ENCODE measurements at places on chromosomes 7 and 10.

DNA sequence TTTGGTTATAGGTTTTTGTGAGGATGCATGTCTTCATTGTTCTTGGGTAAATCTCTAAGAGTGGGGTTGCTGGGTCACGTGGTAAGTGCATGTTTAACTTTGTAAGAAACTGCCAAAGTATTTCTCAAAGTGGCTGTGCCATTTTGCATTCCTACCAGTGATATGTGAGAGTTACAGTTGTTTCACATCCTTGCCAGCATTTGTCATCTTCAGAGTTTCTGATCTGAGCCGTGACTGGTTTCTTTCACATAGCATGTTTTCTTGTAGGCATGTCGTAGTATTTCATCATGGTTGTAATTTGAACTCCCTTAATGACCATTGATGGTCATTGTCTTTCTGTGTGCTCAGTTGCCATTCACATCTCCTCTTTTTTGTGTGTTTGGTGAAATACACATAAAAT, 286.0 kb downstream of the RNLS start:
- no peak for DNase-seq

- DNase-seq: no peak
Observed at GRCh38 chr7:45055594-45056219, 33.1 kb downstream of the NACAD start.

GRCh38 chr10:17453035-17453372, 1.4 kb downstream of the ST8SIA6 start:
- DNase-seq: no peak

- no peak for DNase-seq
Observed at GRCh38 chr10:131972474-131973071, 9.2 kb downstream of the BNIP3 start.

GRCh38 chr10:103737735-103738367, 117.5 kb downstream of the SH3PXD2A start:
- no peak for DNase-seq

- DNase-seq: no peak
Observed at GRCh38 chr10:129098517-129098916, 368.5 kb upstream of the MGMT start.

GRCh38 chr7:45065031-45065995, 23.5 kb downstream of the NACAD start:
- DNase-seq: no peak

- DNase-seq: peak; percentile 33
Observed at GRCh38 chr7:115679976-115680375, 350.6 kb downstream of the TFEC start.

DNA sequence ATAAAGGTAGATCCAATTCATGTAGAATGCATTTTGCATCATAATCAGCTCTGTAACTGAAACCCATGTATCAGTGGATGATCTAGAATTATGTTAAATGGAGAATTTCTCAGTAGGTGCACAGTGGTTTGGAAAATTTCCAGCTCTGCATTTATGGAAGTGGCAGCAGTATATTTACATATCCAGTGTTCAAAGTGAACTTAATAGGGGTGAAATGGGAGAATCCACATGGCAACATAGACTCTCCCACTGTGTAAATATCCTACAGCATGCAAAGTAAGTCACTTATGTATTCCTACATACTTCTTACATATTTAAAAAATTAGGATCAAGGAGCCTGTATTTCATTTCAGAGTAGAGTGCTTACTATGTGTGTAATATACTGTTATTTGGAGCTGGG, 35.3 kb downstream of the CDC14C start:
- DNase-seq: no peak

DNA sequence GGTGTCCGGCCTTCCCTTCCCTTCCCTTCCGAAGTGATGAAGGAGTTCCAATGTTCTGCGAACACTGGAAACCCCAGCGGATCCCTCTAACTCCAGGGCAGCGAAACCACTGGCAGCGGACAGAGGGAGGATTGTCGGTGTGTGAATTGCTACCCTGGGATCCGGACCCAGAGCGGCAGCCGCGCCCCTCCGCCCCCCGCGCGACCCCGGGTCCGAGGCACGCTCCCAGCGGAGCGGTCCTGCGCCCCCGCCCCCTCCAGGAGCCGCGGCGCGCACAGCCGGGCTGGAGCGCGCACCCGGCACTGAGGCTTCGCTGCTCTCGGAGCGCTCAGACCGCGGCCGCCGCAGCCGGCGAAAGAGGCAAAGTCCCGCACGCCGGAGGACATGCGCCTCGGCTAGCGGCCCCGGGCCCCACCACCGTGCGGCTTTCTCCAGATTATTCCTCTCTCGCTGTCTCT, at the start of gene PTPRZ1:
Gene PTPRZ1 (plus strand): TSS at position 331 of the 458 bp plus-strand sequence. CDS start 339 bp downstream, outside the sequence.
- peak; percentile 56 for DNase-seq

- no peak for DNase-seq
Observed at GRCh38 chr7:47709451-47709850, 127.5 kb upstream of the TNS3 start.

DNA sequence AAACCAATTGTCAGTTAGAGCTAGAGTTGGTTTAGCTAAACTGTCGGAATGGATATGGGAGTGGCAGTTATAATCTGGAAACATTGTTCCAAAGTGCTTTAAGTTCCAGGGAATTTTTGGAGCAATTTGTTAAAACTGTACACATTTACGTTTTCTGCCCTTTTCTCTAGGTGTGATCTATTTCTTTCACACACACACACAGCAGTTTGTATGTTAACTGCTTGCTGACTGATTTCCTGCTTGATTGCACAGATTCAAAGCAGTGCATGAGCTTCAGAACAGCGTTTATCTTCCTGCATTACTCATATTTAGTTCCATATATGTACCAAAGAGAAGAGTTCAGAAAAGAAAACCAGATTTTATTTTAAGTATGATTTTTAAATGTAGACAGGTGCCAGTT, 57.9 kb downstream of the MGMT start:
- no peak for DNase-seq

- no peak for DNase-seq
Observed at GRCh38 chr10:77386838-77387237, 250.8 kb downstream of the KCNMA1 start.

DNA sequence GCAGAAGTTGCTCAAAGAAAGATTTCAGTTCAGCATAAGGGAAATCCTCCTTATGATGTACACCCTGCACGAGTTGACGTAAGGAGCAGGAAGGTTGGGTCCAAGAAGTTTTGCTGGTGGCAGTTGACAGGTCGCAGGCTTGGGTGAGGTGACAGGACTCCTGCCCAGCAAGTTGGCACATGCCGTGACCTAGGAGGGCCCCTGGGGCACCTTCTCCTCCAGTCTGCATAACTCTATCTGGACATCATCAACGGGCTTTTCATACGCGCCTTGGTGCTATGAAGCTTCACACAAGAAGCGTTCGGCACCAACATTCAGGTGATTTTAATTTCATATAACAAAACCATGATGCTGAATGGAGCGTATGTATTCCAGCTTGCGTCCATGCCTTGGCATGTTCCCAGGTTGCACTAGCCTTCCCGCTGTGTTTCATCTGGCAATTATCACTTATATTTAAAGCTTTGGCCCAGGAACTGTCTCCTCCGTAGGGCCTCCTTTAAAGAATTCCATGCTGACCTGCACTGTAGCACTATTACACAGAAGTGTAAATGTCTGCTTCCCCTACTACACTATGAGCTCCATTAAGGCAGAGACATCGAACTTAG, 651.6 kb upstream of the FOXK1 start:
- no peak for DNase-seq

GRCh38 chr10:103761075-103761920, 94.1 kb downstream of the SH3PXD2A start:
- DNase-seq: no peak

GRCh38 chr10:109953766-109954165, 30.5 kb upstream of the XPNPEP1 start:
- DNase-seq: no peak

DNA sequence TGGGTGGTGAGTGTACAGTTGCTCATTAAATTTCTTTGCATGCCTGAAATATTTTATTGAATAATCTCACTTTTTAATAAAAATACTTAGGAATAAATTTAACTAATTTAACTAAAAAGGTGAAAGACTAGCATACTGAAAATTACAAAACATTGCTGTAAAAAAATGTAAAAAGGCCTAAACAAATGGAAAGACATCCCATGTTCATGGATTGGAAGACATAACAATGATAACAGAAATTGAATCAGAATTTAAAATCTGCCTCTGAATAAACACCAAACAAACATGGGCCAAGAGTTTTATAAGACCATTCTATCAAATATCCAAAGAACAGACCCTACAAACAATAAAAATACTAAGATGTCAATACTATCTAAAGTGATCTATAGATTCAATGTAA, 66.9 kb downstream of the LRRC17 start:
- no peak for DNase-seq

- DNase-seq: no peak
Observed at GRCh38 chr7:150910996-150911422, 58.7 kb downstream of the AOC1 start.

GRCh38 chr7:89312551-89312950, 517.0 kb upstream of the TEX47 start:
- DNase-seq: no peak

DNA sequence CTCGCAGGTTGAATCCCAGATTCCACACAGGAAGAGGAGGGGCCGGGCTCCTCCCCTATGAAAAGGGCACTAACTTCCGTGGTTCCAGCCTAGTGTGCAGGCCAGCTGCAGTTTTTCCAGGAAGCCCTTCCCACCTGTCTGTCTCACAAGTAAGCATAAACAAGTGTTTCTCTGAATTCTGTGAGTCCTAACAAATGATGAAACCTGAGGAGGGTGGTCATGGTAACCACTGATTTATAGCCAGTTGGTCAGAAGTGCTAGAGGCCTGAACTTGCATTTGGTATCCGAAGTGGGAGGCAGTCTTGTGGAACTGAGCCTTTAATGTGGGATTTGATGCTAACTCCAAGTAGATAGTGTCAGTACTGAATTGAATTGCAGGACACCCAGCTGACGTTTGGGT, 54.7 kb upstream of the STEAP4 start:
- DNase-seq: no peak

DNA sequence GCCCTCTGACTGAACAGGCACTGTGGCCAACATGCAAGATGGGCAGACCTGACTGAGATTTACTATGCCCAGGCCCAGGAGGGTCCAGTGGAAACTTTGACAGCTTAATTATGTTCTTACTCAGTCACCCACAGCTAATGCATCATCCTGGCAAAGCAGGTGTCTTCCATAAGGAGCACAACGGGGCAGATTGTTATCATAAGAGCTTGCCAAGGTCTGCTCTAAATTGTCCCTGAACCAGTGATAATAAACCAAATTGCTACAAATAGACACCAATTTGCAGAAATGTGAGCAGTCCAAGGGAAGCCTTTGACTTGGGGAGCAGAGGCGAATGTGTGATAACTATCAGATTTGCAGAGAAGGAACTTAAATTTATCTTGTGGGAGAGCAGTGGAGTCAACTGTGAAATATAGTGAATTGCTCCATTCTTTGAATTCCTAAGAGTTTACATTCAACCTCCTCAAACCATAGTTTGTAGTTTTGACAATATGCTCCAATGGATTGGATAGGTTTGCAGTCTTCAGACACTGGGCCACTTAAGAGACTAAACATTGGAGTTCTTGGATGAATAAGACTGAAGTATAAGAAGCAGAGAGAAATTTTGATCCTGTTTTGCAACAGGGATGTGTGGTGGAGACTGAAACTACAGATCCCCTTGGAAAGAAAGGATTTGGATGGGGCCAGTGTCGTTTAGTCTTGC, 494.7 kb downstream of the CCSER2 start:
- DNase-seq: no peak

- DNase-seq: no peak
Observed at GRCh38 chr7:105691082-105691679, 109.9 kb upstream of the EFCAB10 start.

- no peak for DNase-seq
Observed at GRCh38 chr7:23247603-23248335, 1.2 kb downstream of the GPNMB start.

DNA sequence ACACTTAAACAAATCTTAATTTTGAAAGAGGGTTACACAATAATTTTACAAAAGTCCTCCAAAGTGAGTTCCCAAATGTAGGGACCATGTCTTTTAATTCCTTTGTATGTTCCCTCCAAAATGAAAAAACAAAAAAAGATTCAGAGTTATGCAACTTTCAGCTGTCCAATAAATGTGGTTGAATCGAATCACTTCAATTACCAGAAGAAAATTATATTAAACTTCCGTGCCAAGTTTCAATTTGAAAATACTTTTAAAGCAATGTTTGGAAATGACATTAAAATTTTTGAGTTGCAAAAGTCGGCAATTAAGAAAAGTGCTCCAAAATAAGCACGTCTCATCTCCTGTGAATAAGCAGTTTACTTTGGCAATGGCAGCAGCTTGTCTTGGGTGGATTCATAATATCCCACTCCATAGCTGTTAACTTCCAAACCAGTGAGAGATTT, 60.3 kb upstream of the C1GALT1 start:
- DNase-seq: no peak

- no peak for DNase-seq
Observed at GRCh38 chr7:99762680-99763327, 21.2 kb downstream of the CYP3A4 start.

Data from iPS DF 19.7 (cell line).